Activated CD4-positive, alpha-beta T cell treated with anti-CD3 and anti-CD28 coated beads for 24 hours (primary cell): ENCODE measurements at places on chromosomes 11 and 22.

DNA sequence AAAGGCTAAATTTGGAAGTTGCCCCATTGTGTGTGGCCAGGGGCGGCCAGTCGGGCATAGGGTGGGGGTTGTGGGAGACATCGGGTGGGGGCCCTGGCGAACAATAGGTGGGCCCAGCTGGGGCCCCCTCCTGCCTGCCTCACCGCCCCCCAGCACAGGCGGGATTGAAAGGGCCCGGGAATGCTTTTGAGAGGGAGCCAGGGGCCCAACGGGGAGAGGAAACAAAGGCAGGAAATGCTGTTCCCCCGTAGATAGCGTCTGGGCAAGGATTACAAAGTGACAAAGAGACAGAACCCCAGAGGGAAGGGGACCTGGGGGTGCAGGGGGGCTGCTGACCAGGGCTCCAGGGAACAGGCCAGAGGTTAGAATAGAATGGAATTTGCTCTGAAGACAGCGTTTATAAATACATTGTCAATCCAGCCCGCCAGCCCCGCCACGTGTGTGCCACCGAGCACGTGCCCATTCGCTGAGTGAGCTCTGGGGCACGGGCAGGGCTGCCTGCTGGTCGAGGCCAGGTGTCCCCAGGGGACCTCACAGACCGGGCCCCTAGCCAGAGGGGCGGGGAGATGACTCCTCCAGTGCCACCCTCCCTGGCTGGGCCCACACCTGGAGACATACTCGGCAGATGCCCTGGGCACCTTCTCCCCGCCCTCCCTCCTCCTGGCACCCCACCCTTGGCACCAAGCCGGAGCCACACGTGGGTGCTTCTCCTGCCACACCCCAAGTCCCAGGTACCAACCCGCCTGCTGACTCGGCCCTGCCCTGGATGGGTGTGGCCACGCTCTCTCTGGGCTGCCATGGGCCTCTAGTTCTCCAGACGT is 9.7 kb downstream of the PDGFB start:
- no peak for DNase-seq

DNA sequence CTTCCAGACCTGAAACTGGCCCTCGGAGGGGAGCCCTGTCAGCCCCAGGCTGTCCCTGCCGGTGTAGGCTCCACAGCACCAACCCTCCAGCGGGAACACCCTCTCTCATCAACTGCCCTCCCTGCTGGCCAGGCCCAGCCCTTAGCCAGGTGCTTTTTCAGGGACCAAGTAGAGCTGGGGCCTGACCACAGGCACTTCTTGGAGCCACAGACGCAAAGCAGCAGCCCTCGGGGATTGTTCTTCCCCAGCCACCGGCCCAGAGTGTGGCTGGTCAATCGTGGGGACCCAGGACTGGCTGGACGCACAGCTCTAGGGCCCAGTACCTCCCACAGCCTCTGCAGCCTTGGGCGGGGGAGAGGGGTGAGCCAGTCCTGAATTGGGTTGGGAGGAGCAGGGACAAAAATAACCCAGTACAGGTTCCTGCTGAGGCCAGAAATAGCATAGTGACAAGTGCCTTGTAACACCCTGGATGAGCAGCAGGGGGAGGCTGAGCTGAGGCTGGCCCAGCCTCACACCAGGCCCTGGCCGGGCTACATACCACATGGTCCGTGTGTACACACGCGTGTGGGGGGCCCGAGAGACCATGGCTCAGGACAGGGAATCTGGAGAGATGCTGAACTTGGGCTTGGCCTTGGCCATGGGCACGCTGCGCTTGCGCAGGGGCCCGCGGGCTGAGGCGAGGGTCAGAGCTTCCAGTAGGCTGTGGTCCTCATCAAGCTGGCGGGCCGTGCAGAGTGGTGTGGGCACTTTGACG is 2.0 kb downstream of the KCNJ11 start:
- DNase-seq, result peak; percentile 18

GRCh38 chr11:33445761-33446161 is 188.6 kb downstream of the HIPK3 start:
- no peak for DNase-seq

DNA sequence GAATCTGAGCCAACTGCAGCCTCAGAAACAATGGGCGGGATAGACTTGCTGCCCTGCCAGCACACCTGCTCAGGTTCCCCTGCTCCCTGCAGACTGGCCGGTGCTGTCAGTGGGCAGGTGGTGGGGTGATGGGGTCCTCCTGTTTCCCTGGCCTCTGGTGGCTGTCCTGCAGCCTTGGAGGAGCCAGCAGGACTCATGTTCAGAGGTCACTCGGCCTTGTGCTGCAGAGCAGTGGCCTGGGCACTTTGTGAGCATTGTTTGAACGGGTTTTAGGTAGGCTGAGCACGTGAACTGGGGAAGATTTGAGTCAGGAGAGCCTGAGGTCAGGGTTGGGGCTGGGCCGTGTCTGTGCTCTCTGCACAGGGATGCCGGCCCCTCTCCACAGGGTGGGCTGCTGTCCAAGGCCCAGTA is 17.6 kb downstream of the PPIL2 start:
- no peak for DNase-seq

- DNase-seq, result no peak
These were observed 118.6 kb downstream of the HIPK3 start for GRCh38 chr11:33375688-33376311.

GRCh38 chr11:130049328-130049771 is 20.3 kb upstream of the APLP2 start:
- no peak for DNase-seq

- DNase-seq, result no peak
These were observed 80.1 kb downstream of the LDLRAD3 start for GRCh38 chr11:36023922-36024321.

DNA sequence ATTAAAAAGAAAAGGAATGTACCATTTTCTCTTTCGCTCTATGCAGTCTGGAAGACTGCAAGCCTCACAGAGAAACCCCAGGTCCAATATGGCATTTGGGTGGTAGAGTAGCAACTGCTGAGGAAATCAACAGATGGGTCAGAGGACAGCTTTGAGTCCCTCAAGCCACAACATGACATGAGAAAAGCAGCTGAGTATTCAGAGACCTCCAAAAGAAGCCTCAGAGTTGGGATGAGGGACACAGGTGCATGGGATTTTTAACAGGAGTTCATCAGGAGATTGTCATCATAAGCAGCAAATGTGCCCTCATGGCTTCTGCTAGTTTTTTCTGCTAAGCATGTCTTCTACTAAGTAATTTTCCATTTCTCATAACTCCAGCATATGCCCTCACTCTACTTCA is 111.6 kb downstream of the BLID start:
- no peak for DNase-seq

- no peak for DNase-seq
These were observed 76.2 kb downstream of the SLC1A2 start for GRCh38 chr11:35343033-35343598.

DNA sequence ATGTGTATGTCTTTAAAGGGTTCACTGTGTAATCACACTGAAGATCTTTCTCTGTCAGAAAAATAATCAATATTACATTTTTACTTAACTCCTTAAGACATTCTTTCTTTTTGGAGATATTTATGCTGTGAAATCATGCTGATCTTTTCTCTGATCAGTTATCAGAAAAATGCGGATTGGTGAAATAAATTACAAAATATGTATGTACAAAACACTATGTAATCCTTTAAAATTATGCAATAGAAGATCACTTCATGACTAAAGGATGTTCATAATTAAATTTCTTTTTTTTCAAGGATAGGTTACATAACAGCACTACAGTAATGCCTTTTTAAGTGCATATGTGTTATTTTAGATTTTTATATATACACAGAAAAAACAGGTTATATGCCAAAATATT is 24.7 kb downstream of the BTBD10 start:
- no peak for DNase-seq

DNA sequence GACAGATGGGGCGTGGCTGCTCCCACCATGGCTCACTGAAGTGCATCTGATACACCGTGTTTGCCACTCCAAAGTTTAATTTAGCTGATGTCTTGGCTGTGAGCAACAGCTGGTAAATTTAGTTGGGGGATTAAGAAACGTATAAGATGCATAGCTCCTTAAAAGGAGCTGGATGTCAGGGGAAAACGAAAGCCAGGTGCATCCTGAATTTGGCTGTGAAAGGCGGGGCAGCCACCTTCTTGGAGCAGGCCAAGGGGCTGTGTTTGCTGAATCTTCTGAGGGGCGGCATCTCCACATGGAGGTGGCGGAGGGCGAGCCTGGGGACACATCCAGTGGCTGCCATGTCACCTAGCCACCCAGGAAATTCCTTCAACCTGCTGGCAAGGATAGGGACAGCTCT is 20.7 kb upstream of the NCF4 start:
- DNase-seq, result no peak

GRCh38 chr22:36729321-36729720 is 25.8 kb upstream of the CACNG2 start:
- DNase-seq, result no peak

DNA sequence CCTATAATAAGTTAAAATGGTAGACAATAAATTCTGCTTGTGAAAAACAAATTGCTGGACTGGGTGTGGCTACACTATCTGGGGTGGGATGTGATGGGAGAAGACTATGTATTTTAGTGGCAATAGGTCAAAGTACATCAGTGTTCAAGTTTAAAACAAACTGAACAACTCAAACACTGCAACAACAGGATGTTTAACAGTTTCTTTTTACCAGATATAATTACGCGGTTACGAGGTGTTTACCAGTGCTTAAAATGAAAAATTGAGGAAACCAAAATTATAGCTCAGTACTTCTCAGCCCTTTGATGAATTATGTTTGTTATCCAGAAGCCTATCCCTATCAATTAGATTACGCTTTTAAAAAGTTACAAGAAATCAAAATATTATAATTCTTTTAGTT is 3.2 kb downstream of the PRDM10 start:
- DNase-seq, result no peak

DNA sequence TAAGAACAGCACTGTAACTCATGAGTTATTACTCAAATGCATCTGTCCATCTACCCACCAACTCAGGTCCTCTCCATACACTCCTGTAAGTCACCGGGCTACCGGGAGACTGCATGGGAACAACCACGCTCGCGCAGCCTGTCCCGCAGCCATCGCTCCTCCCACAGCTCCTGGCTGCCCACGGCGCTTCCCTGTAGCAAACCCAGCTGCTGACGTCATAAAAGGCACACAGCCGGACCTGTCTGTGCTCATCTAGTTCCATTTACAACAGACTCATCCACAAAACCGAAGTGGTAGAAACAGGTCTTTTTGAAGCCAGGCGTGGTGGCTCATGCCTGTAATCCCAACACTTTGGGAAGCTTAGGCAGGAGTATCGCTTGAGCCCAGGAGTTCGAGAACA is 23.4 kb upstream of the PACSIN2 start:
- no peak for DNase-seq

DNA sequence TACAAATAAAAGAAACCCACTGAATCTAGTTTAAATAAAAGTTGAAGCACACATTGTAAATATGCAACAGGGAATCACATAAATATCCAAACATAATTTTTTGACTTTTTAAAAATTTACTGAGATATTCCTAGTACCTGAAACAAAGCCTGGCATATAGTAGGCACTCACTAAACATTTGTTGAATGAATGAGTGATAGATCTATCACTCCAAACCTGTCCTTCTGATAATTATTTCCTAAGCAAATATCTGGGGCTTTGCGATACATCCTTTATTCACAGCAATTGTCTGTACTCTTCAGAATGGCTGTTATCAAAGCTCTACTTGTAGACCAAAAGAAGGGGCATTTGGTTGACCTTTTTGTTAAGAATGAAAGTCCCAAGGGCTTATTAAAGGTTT is 2.6 kb upstream of the PSMA1 start:
- no peak for DNase-seq

DNA sequence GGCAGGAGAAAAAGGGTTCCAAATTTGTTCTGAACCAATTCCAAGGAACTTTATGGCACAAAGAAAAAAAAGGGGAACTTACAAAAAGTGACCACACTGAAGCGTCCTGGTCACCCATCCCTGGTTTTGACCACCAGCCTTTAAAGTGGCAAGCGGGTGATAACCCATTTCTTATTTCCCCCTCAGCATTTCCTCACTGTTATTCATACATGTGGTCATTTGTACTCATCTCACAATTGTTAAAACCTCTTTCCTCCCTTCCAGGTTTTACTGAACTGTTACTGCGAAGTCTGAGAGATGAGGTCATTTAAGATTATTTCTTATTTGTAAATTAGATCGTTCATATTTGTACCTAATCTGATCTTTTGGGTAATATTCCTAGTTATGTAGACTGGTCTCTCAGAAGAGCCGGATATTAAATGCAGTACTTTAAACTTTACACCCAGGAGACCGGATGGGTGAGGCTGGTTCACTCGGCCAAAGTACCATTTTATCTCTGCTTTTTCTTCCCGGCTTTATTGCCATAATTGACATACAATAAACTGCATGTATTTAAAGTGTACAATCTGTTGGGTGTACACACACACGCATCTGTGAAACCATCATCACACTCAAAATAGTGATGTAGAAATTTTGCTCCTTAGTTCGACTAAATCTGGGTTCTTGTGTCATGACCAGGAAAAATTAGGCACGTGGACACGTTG is 47.0 kb downstream of the CDPF1 start:
- no peak for DNase-seq

- no peak for DNase-seq
These were observed 21.9 kb downstream of the TTLL8 start for GRCh38 chr22:50035976-50036724.

GRCh38 chr22:44538518-44539315 is 40.7 kb upstream of the RTL6 start:
- no peak for DNase-seq

GRCh38 chr11:126474220-126474619 is 118.7 kb downstream of the ST3GAL4 start:
- DNase-seq, result no peak

- no peak for DNase-seq
These were observed 38.2 kb downstream of the CYB5R2 start for GRCh38 chr11:7635137-7635536.

- DNase-seq, result no peak
These were observed 31.5 kb upstream of the GLYATL1 start for GRCh38 chr11:58907780-58908179.

DNA sequence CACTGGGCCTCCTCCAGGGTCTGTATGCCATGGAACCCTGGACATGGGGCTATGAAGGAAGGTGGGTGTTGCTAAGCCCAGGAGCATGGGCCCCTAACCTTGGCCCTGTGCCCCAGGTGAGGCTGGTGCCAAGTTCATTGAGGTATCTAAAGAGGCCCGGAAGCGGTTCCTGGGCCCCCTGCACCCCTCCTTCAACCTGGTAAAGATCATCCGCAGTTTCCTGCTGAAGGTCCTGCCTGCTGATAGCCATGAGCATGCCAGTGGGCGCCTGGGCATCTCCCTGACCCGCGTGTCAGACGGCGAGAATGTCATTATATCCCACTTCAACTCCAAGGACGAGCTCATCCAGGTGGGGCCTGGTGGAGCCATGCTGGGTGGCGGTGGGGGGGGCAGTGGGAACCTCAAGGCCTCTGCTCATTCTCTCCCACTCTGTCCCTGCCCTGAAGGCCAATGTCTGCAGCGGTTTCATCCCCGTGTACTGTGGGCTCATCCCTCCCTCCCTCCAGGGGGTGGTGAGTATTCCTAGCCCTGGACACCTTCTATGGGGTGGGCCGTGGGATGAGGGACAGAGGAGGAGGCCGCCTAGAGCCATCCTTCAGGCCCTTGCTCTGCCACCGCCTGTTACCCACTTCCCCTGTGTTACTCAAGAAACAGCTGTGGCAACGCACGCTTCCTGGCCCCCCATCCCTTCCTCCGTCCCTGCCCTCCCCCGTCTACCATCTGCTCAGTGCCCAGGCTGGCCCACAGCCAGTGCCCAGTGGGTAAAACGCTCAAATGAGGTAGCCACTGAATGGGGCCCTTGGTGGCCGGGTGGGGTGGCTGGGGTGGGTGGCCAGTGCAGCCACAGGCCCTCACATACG is 3.0 kb downstream of the PNPLA2 start:
- no peak for DNase-seq
